NCI-H1436 treated with DMSO at 0.1 percent for 48 hours (cell line): ENCODE measurements at places on chromosomes 4 and X.

- DNase-seq = no peak
Measured at GRCh38 chr4:95602872-95603271, 54.1 kb upstream of the UNC5C start.

DNA sequence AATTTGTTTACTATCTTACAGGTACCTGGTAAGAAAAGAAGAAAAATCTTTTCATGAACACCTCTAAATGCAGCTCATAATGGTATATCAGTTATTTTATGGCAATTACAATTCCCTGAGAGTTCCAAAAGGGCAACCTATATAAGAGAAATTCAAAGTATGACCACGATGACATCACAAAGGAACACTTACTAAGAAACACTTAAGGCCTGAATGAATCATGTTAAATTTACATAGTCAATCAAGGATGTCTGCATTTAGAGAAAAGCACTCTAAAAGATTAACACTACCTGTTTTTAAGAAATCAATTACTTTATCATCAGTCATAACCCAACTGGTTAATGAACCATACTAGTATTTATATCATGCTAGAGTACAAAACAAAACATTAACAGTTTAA is 63.9 kb downstream of the LCORL start:
- no peak for DNase-seq

- no peak for DNase-seq
Measured at GRCh38 chr4:94452476-94453371, 982 bp downstream of the PDLIM5 start.

DNA sequence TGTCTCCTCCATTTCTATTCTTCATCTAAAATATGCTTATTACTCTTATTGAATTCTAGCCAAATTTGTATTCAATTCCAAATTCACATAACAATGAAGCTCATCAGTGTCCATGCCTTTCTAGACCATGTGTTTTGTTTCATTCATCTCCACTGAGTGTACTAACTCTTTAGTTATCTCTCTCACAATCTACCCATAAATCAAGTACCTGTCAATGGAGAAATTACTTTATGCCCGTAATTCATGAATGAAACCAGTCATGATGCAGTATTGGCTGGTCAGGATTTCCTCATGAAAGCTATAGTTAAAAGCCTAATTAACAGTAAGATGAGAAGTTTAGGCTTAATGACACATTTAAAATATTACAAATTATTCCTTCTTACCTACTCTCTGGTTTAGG is 12.2 kb upstream of the TMPRSS11F start:
- DNase-seq = no peak

DNA sequence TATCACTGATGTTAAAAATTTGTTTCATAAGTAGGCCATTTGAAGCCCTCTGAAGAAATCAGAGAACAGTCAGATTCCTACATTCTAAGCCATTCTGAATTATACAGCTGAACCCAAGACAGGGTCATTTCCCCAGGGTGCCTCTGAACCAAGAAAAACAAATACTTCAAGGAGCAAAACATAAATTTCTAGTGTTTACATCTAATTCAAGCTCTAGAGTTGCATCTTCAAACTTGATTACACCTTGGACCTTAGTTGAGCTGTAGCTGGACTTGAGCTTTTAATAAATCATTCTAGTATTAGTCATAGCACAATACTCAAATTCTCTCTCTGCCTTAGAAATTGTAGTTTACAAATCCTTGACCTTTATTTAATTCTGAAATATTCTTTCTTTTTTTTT is 87.6 kb upstream of the IL15 start:
- no peak for DNase-seq

DNA sequence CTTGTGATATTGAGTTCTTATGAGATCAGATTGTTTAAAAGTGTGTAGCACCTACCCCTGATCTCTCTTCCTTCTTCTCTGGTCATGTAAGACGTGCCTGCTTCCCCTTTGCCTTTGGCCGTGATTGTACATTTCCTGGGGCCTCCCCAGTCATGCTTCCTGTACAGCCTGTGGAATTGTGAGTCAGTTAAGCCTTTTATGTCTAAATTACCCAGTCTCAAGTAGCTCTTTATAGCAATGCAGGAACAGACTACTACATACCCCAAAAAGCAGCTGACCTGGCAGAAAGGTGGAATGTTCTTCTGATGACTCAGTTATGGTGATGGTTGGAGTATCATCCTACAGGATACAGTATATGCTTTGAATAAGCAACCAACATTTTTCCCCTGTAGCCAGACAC is 11.4 kb upstream of the MCUB start:
- no peak for DNase-seq

DNA sequence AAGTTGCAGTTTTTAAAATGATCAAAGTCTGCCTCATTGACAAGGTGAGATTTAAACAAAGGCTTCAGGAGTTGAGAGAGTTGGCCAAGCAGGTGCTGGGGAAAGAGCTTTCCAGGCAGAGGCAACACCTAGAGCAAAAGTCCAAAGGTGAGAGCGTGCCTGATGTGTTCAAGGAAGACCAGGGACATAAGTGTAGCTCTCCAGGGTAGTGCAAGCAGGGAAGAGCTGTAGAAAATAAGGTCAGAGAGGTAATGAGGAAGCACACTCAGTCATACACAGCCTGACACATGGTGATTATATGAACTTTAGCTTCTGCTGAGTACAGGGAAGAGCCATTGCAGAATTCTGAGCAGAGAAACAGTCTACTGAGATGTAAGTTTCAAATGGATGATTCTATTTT is 265.0 kb upstream of the NWD2 start:
- DNase-seq = no peak

DNA sequence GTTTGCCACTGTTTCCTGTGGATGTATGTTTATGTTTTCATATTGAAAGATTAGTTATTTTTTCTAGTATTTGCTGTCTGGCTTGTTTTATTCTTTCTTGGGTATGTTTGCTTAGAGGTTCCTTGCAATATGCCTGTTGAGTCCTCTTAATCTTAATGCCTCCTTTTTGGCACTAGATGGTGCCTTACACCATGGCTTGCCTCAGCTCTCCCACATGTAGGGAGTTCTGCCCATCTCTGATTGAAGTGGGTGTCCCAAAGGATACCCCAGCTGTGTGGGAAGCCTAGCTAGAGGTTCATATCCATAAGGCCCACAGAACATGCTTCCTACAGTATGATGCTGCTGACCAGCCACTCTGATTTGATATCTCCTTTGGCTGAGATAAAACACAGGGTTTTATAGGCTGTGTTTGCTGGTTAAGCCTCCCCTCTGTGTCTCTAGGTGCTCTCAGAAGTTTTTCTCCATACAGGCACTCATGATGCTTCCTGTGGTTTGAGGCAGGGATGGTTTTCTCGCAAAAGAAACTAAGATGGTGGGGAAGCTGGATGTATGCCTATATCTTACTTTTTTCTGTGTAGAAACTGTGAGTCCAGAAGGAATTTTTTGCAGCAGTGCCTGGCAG is 162.4 kb downstream of the ASB9 start:
- DNase-seq = no peak

- DNase-seq = no peak
Measured at GRCh38 chr4:24453951-24454350, 130.4 kb downstream of the DHX15 start.

DNA sequence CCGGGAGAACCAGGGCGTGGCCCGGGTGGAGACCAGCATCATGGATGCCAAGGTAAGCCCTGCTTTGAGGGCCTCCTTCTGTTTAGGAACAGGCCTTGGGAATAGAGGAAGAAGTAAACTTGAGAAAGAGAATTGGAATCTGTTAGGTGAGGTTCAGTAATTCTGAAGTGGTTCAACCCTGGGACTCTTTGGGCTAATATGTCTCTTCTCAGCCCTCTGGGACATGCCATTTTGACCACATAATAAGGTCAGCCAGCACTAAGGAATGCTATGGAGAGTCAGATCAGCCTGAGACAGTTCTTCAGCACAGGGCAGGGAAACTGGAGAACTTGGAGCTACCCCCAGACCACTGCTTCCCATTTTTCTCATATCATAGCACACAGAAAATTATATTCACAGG is 63.3 kb upstream of the PRPS1 start:
- DNase-seq = no peak

DNA sequence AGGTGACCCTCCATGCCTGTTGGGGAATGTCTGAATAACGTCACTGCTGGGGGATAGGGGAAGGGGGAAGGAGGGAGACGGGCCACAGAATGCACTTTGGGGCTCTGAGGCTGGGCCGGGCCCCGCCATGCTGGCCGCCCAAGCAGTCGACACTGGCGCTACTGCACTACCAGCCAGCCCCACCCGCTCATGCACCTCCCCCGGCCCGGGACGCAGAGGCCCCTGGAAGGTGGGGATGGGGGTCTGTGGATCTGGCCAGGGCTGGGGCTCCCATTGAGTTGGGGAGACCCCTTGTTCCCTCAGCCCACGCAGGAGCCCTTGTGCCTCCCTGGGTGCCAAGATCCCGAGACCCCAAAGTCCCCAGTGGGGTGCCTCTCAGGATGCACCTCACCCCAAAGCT is 17.8 kb downstream of the FLNA start:
- no peak for DNase-seq

GRCh38 chrX:141732031-141732430 is 33.5 kb upstream of the SPANXD start:
- no peak for DNase-seq

- no peak for DNase-seq
Measured at GRCh38 chrX:19627533-19627932, 112.2 kb upstream of the MAP3K15 start.

DNA sequence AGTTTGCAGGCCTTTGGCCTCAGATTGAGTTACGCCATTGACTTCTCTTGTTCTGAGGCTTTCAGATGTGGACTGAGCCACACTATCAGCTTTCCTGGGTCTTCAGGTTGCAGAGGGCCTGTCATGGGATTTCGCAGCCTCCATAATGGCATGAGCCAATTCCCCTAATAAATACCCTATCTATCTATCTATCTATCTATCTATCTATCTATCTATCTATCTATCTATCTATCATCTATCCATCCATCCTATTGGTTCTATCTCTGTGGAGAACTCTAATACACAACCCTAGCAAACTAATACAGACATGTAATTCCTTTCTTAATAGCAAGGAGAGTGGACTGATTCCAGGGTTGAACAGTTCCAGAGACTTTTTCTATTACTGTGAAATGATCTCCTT is 9.5 kb upstream of the STIM2 start:
- DNase-seq = no peak

- no peak for DNase-seq
Measured at GRCh38 chr4:73871511-73872310, 2.5 kb downstream of the CXCL1 start.

GRCh38 chr4:40623707-40624106 is 6.0 kb downstream of the RBM47 start:
- DNase-seq = no peak

GRCh38 chrX:54950730-54951375 is 30.2 kb downstream of the TRO start:
- DNase-seq = no peak

DNA sequence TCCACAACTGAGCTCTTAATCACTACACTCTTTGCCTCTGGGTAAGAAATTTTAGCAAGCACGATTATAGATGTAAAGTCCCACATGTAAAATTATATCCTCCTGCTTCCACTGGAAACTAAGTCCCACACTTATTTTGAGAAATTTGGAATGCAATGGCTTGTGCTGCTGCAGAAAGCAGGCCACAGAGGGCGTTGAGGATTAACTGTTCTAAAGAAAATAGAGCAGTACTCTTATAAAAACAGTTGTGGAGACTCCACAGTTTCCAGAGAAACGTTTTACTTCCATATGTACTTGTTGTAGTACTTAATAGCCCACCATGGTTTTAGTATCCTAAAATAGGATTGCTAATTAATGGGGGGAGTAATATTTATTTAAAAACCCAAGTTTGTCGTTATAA is 1.7 kb upstream of the CENPC start:
- no peak for DNase-seq

- no peak for DNase-seq
Measured at GRCh38 chr4:144711700-144712456, 65.9 kb downstream of the HHIP start.

DNA sequence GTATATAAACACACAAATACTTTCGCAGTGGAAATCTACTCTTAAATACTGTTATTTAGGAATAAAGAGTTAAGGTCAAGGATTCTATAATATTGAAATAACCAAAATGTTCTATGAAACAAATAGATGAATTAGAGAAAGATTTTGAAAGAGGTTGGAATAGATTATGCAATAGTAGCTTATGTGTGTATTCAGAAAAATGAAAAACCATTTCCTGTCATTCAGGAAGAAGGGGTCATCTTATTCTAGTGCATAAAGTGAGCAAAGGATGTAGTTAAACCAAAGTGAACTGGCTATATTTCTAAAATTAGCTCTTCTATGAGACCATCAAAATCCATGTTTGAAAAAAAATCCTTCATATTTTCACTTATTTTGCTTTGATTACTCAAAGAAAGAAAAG is 30.0 kb upstream of the MYOZ2 start:
- DNase-seq = no peak

- no peak for DNase-seq
Measured at GRCh38 chrX:72203421-72203820, 21.9 kb downstream of the PIN4 start.

- no peak for DNase-seq
Measured at GRCh38 chr4:82589756-82590155, 28.0 kb upstream of the TMEM150C start.

DNA sequence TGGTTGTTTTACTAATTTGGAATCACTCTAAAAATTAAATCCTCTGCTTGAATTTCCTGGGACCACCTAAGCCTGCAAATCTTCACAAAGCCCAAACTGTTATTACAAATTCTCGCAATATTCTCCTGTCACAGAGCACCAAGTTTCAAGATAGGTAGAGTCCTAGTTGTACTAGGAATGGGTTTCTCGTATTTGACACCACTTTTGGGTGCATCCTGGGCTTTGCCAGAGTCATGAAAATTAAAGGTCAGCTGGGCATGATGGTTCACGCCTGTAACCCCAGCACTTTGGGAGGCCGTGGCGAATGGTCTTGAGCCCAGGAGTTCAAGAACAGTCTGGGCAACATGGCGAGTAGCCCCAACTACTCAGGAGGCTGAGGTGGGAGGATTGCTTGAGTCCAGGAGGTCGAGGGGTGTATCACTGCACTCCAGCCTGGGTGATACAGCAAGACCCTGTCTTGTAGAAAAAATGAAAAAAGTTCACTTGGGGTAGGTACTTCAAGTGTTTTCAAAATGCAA is 30.6 kb upstream of the MANBA start:
- no peak for DNase-seq

DNA sequence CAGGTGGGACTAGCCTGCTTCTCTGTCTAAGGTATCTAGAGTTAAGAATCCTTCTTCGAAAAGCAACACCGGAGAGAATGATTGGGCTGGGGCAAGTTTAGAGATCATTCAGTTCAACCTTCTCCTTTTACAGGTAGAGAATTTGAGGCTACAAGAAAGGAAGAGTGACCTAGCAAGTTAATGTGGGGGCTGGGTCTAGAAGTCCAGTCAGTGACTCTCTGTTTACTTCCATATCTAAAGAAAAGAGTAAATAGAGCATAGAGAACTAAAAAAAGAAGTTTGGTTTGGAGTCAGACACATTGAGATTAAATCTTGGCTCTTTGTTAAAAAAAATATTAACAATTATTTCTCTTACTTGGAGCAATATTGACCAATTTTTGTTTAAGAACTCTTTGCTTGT is 64.1 kb upstream of the NPNT start:
- DNase-seq = no peak

- no peak for DNase-seq
Measured at GRCh38 chrX:130416785-130417184, 15.0 kb downstream of the RBMX2 start.

GRCh38 chr4:130183766-130184165 is 1087.8 kb downstream of the C4orf33 start:
- DNase-seq = peak; percentile 15
